ENCODE measurements at places on chromosomes 1 and 21.

- no peak for DNase-seq
These were observed 11.9 kb downstream of the FCRL4 start for GRCh38 chr1:157585984-157586383.

GRCh38 chr1:91578320-91579109 lies 77.9 kb downstream of the CDC7 start:
- no peak for DNase-seq

- no peak for DNase-seq
These were observed 153.6 kb upstream of the SAMSN1 start for GRCh38 chr21:14699433-14700407.

DNA sequence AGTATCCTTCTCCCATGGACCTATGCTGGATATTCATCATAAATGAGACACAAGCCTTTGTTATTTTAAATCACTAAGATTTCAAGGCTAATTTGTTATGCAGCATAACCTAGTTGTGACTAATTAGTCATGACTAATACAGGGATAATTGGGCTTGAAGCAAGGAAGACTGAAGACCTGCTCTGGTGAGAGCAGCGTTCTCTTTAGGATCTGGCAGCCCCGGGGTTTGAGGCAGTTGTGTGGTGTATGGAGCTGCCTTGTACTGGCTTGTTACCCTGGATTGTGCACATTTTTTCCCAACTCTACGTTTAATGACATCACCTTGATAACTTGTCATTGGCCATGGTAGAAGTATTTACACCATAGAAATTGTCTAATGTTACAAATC lies 25.7 kb upstream of the SPAG17 start:
- no peak for DNase-seq

- no peak for DNase-seq
These were observed 19.4 kb downstream of the ZBTB40 start for GRCh38 chr1:22471078-22471477.

GRCh38 chr1:223837206-223837605 lies 8.5 kb downstream of the TP53BP2 start:
- DNase-seq = no peak

GRCh38 chr1:227490478-227490877 lies 72.9 kb upstream of the ZNF678 start:
- DNase-seq = no peak

GRCh38 chr1:177181631-177182291 lies 11.0 kb downstream of the BRINP2 start:
- DNase-seq = peak; percentile 64

DNA sequence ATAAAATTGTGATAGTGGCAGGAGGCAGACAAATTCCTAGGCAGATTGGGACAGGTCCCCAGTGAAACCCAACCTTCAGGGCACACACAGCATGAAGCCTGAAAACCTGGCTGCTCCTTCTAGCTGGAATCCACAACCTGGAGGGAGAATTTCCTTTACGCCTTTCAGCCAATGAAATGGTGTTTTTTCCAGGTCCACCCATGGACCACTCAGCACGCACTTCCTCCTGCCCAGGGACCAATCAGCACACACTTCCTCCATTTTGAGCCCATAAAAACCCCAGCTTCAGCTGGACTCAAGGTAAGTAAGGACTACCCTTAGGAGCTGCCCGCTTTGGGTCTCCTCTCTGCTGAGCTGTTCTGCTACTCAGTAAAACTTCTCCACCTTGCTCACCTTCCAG lies 120.1 kb downstream of the AKT3 start:
- DNase-seq = no peak

- peak; percentile 77 for DNase-seq
These were observed 2.1 kb downstream of the ARMH1 start for GRCh38 chr1:44676484-44677200.

GRCh38 chr1:145926686-145927062 lies 610 bp downstream of the RBM8A start:
- DNase-seq = no peak

DNA sequence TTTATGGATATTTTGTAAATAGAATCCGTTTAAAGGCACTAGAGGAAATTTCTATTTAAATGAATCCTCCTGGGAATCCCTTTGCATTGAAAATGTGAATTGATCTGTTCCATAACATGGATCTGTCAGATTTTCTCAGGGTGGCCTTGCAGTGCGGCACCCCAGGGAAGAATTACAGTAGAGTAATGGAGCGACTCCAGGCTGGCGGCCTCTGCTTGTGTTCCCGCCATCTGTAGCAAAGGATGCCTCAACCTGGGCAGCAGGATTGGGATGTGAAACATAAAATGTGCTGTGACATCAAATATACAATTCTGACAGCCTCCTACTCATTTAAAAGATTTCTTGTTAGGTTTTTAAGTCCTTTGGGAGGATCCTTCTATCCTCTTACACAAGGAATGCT lies 115.9 kb downstream of the RHOU start:
- DNase-seq = no peak

DNA sequence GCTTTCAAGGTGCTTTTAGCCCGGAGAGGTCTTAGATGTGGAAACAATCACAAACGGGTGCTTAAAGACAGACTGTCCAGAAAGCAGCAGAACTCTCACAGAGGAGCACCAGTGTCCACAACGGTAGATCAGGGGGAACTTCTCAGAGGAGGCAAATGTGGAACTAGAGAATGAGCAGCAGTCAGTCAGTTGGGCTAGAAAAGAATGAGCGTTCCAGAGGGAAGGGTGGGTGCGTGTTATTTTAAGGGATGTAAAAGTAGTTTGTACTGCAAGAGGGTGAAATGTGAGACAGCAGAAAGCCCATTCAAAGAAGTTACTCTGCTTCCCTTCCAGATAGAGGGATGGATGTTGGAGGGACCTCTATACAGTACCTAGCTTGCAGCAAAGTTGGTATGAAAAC lies 30.9 kb downstream of the RGS5 start:
- DNase-seq = no peak

DNA sequence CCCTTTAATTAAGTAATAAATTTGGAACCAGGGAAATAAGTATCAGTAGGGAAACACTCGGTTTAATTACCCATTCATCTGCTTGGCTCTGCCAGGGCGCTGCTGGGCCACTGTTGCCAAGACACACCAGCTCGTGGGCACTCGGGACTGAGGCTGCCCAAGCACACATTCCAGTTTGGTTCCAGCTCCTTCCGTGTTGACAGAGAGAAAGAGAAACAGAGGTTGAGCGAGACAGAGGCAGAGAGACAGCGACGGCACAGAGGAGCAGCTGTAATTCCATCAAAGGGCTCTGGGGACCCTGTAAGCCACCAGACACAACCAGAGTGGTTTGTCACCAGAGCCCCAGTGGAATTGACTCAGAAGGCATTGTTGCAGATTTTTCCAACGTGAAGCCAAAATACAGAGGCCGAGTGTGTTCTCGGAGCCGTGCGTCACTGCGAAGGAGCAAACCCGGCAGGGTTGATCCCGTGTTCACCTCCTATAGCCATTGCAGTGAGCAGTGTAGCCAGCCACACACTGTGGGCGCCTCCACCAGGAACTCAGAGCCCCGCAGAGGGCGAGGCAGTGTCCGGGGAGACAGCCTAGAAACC lies 33.5 kb downstream of the SYF2 start:
- no peak for DNase-seq

- DNase-seq = peak; percentile 30
These were observed 22.4 kb downstream of the CNIH4 start for GRCh38 chr1:224378855-224379631.

- no peak for DNase-seq
These were observed 14.5 kb upstream of the CFAP298 start for GRCh38 chr21:32626621-32627196.

DNA sequence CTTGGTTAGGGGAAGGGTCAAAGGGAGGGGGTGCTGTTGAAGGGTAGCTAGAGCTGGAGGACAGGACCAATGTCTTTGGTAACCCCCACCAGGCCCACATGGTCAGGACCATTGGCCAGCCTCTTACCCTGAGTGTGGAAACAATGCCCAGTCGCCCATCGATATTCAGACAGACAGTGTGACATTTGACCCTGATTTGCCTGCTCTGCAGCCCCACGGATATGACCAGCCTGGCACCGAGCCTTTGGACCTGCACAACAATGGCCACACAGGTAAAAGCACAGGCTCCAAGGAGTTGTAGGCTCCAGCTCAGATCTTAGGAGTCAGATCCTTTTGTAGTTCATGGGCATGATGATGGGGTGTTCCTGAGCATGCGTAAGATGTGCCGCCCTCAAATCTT lies 3.8 kb downstream of the CA14 start:
- DNase-seq = no peak

GRCh38 chr1:65412984-65413375 lies 7.5 kb upstream of the LEPR start:
- no peak for DNase-seq

DNA sequence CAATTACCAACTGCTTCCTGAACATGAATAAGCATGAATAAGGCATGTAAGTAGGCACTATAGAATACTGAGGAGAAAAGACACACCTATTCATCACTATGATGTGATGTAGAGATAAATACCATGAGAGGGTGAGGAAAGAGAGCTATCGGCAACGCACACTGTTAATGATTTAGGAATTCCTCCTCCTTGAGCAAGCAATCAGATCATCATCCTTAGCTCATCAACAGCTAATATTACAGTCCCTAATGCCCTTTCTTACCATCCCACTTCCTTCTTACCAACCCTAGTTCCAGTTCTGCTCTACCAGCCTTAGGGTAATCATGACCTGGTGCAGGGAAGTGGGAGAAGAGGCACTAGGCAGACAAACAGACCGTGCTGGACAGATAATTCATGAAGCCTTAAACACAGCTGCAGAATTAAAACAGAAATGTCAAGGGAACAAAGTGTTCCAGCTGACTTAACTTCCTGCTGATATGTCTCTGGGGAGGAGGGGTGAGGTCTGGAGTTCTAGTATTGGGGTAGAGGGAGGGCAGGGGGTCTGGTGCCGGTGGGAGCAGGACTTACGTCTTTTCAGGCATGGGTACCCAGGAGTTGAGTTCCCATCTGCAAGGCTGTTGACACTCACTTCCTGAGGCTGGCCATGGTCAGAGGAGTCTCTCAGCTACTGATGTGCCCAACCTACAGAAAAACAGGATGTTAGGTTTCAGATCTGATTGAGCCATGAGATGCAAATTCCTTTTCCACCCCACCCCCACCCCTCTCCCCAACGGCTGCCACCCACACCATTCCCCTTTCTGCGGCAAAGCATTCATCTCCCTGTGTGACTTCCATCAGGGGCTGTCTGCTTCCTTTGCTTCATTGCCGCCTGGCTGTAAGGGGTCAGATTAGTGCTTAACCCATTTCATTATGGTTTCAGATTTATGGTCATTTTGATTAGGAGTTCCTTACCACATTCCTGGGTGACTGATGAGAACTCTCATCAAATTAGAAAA lies 12.6 kb upstream of the RCSD1 start:
- DNase-seq = peak; percentile 90

DNA sequence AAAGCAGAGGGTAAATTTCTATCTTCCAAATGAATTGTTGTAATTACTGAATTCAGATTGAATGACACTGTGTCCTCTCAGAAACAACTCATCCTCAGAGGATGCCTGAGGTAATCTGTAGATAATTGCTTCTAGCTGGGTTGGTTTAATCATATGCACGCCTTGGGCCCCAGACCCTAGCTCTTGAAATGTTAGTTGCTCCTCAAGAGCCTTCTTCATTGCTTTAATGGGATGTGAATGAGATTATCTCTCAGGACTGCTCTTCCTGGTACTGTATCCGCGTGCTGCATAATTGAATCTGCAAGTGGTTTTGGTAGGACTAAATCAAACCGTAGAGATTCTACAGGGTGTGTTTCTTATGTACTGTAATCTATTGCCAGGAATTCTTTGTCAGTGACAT lies 569.3 kb upstream of the NEGR1 start:
- DNase-seq = no peak

GRCh38 chr1:93623875-93624274 lies 57.8 kb downstream of the BCAR3 start:
- no peak for DNase-seq

GRCh38 chr1:91643431-91643830 lies 142.8 kb downstream of the CDC7 start:
- no peak for DNase-seq

DNA sequence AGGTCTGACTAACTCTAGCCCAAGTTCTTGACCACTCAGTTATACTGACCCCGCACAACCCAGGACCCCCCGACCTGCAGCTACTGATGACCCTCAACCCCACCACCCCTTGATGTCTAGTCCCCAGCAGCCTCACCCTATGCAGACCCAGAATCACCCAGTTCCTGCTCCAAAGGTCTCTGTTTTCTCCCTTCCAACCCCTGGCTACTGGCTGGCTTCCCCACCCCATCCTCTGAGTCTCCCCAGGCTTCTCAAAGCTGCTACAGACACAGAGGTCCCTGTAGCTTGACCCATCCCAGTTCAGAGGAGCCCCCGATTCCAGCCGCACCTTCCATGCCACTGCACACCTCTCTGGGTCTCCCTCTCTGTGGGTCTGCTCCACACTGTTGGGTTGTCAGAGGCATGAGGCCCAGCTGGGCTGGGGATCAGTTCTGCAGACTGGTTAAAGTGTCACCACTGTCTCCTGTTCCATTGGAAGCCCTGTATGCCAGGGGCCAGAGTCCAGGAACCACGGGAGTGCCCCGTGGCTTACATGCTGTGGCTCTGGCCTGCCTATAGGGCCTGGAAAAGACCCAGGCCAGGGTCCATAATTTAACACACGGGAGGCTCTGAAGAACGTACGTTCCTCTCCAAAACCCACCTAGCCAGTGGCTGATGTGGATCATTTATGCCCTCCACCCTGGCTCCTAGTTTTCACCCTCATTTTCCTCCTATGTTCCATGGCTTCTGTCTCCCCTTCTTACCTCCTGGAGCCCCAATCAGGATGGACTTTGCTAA lies 497 bp downstream of the PKLR start:
- no peak for DNase-seq

DNA sequence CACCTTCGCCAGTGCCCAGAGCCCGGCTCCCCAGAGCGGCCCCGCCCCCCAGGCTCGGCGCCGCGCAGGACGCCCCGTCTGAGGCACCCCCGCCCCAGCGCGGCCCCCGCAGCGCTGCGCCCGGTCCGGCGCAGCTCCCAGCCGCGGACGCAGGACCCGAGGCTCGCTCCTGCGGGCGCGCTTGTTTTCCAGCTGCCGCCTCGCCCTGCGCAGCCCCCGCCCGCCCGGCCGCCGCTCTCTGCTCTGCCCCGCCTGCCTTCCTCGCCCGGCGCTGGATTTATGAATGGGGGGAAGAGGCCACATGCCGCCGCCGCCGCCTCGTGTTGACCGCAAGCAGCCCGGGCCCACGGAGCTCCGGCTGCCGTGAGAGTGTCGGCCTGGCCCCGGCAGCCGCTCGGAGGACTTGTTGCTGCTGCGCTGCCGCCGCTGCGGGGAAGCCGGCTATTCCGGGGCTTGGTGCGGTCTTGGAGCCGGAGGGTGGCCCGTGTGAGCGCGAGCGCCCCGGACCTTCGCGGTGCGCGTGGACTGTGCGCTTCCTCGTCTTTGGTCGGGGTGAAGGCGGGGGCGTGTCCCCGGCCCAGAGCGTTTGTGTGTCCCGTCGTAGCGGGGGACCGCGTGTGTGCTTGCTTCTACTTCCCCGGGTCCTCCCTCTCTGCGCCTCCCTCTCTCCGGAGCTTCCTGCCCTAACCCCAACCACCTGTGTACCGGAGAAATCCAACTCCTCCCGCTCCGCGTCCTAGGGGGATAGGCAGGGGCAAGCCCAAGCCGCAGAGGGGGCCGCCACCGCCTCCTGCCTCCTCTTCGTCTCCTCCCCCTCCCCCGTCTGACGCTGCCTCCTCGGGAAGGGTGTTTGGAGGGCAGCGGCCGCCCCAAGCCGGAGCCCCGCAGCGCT lies 736 bp downstream of the KCNC4 start:
- peak; percentile 79 for DNase-seq
